Type B pancreatic cell (in vitro differentiated cells): ENCODE measurements at places on chromosomes 3 and 15.

DNA sequence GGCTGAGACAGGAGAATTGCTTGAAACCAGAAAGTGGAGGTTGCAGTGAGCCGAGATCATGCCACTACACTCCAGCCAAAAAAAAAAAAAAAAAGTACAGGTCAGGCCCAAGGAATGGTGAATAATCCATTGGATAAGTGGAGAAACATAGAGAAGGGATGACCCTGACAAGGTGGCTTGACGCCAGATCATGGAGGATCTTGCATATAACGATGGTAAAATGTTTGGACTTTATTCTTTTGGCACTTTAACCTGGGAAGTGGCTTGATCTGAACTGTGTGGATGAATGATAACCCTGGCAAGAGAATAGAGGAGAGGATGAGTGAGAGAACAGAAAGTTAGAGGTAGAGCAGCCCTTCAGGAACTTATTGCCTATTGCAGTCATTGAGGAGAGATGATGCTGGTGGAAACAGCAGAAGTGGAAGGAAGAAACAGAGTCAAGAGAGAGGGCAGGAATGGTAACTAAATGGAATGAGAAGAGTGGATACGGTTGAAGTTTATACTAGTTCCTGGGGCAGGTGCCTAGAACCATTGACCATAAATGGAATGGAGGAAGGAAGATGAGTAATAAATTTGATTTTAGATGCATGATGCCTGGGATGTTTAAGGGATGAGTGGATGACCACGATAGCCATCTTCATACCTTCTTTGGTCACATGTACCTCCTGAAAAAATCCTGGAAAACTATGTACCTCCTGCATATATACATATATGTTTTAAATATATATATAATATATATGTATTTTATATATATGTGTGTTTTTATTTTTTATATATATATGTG is 57.8 kb downstream of the BLM start:
- no peak for DNase-seq

GRCh38 chr3:14467814-14468620 is 65.6 kb downstream of the SLC6A6 start:
- no peak for DNase-seq

DNA sequence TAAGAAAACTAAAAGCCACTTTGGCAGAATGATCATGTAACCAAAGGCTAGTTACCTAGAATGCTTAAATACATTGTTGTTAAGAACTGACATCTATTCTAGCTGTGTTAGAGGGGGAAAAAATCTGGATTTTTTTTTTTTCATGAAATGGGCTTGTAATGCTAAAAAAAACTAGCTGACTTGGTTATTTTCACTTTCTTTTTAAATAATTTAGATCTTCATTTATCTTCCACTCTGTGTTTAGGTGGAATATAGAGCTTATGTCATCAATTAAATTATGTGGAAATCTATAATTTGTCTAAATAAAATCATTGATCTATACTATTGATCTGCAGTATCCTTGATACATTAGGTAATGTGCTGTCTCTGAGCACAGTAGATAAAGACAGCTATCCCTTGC is 217.4 kb downstream of the TCF12 start:
- DNase-seq = no peak

DNA sequence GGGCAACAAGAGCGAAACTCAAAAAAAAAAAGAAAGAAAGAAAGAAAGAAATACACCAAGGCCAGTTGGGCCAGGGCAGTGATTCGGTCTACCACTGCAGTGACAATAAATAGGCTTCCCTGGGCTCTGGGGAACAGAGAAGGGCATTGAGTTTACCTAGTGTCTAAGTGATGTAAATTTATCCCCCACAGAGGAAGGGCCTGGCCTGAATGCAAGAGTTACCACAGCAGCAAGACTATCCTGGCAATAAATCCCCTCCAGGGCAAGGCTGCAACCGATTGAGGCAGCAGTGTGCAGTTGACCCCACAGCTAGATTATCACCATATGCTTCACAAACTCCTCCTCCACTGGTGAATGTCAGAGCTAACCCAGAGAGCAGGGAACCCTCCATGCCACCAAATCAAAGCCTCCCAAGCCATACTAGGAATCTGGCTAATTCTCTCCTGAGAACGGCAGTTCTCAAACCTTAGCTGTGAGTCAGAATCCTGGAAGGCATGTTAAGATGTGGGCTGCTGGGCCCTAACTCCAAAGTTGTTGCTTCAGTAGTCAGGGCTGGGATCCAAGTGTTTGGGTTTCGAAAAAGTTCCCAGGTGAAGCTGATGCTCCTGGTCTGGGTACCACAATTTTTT is 64.3 kb upstream of the GATM start:
- no peak for DNase-seq

DNA sequence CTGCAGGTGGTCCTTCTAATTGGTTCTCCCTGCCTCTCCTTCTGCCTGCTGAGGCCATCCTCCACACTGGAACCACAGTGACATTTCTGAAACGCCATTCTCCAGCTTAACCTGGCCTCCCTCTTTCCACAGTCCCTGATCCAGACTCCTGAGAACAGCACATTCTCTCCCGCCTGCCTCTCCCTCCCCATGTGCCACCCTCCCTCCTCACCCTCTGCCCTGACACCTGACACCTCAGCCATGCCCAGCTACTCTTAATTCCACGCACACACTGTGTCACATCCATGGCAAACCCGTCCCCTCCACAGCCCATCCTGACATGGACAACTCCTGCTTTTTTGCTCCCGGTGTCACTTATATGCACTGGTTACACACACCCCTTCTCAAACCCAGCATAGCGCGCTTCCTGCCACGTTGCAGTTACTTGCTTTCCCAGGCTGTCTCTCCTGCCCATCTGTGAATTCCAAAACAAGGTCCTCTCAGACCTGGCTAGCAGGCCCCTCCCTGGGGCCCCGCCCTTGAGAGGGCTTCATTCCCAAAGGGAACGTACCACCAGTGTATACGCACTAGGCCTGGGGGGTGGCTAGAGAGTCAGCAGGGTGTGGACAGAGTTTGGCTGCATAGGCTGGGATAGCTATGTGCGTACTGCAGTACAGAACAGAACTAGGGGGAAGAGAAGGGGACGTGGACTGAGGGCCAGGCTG is 92.7 kb upstream of the BLM start:
- no peak for DNase-seq

GRCh38 chr3:107683447-107683846 is 160.7 kb downstream of the BBX start:
- no peak for DNase-seq

- DNase-seq = no peak
Observed at GRCh38 chr15:63124506-63124905, 2.8 kb downstream of the LACTB start.

GRCh38 chr3:117526470-117527079 is 817.0 kb downstream of the TUSC7 start:
- DNase-seq = no peak

DNA sequence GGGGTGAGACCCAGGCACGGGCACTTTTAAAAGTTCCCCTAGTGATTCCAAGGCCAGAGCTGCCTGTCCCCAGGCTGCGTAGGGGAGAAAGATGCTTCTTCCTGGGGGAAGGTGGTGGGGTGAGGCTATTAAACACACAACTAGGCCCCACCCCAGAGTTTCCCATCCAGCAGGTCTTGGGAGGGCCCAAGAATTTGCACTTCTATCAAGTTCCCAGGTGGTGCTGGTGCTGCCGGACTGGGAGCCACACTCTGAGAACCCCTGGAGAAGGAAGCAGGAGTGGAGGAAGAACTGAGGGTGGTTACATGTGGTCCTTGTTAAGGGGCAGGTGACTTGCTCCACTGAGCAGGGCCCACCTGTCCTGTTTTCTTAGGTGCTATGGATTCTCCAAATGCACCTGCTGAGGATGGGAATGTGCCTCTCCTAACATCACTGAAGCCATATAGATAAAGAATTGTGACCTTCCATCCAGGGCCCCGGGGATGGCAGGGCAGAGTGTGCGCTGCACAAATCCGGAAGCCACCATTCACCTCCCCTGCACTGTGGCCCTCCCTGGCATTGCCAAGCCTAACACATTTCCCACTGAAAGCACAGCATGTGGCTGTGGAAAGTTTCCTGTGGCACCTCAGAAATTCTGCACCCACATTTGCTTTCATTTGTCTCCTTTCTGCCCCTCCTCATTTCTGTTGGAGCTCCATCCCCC is 111.5 kb upstream of the MEF2A start:
- DNase-seq = no peak

DNA sequence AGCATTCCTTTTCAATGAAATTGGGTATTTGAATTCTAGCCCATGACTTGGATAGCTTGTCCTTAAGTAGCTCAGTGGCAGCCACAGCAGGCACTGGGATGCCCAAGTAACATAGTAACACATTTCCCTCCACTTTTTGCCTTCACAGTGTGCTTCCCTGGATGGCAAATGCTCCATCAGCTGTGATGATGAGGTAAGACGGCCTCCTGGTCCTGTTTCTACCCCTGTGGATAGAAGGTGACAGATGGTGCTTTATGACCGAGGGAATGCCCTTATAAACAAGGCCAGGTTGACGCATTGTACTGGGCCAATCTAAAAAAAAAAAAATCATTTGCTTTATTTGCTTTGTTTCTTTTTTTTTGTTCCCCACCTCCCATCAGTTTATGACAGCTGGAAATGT is 41.8 kb upstream of the LRTM1 start:
- no peak for DNase-seq

DNA sequence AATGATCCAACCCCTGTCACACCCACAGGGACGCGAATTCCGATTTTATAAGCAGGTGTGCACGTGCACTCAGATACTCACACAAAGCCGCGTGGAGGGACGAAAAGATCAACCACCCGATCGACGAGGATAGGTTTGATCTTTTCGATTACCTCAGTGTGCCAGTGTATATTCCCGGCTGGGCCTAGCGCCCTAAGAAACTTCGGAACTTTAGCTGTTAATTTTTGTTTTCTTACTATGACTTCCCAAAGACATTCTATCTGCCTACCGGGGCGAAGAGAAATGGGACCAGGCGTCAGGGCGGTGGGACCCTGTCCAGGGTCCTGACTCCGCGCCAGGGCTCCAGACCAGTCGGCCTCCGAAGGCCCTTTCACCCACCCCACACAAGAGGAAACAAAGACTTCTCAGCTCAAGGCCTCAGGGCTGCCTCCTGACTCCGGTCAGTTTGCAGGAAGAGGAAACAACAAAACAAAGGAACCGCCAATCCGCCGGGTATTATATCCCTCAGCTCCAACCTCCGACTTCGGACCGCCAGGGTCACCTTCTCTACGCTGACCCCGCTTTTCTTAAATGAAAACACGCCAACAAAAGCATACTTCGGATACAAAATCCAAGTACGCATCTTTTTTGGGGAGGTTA is 6.8 kb downstream of the ONECUT1 start:
- DNase-seq = no peak

- DNase-seq = no peak
Observed at GRCh38 chr3:6567241-6567640, 293.7 kb upstream of the GRM7 start.

DNA sequence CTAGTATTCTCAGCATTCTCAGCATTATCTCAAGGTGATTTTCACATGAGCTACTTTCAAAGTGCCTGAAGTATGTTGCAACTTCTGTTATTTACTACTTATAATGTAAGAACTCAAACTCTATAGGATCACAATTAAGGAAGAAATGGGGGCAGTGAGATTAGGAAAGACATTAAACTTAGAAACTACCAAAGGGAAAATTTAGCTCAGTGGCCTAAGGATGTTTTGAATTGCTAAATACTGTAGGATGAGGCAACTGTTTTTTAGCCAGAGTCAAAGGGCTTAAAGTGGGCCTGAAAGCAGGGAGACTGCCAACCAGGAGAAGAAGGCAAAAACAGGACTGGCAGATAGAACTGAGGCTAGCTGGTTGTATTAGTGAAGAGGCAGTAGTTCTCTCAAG is 55.5 kb upstream of the MBNL1 start:
- no peak for DNase-seq

DNA sequence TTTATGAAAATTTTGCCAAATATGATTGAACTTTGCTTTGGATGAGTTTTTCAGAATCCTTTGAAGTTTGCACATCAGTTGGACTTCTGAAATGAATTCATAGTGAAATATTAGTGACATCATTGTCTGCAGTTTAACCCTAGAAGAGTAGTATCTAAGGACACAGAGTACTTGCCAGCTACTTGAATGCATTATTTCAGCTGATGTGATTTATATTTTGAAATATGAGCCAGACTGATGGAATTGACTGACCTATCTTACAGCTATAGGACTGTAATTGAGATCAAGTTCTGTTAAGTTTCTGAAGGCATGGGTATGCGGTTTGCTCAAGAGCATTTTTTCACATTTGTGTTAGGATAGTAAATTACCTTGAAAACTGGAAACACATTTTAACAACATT is 51.2 kb downstream of the LYSMD4 start:
- no peak for DNase-seq

- no peak for DNase-seq
Observed at GRCh38 chr3:30628205-30628900, 22.0 kb downstream of the TGFBR2 start.

DNA sequence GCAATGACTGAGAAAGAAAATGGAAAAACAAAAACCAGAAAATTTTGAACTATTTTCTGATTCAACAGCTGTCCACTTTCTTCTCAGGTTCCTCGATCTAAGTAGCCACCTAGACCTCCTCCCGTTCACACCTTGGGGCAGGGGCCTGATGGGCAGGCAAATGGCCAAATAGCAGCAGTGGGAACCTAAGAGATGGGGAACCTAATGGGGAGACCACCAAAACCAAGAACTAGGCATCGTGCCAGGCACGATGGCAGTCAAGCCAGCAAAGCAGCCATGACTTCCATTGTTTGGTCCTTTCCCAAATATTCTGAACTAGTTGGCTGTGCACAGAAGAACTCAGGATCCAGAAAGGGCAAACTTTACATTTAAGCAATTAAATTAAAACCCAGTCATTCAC is 57.1 kb downstream of the CAPN7 start:
- DNase-seq = no peak

DNA sequence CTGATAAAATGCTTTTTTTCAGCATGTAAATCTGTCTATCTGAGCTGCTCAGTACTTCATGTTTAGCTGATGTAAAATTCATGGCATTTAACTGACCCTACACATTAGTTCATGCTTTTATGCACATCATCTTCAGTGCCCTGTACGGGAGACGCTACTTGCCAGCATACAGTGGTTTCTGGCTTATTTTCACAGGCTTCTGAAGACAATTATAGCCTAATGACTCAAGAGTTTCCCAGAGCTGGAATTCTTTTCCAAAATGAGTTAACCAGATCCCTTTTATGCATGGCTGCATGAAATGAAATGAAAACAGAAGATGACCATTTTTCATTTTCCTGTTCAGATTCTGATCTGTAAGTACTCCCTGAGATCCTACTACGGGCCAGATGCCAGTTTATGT is 1061.5 kb downstream of the ROBO2 start:
- no peak for DNase-seq

DNA sequence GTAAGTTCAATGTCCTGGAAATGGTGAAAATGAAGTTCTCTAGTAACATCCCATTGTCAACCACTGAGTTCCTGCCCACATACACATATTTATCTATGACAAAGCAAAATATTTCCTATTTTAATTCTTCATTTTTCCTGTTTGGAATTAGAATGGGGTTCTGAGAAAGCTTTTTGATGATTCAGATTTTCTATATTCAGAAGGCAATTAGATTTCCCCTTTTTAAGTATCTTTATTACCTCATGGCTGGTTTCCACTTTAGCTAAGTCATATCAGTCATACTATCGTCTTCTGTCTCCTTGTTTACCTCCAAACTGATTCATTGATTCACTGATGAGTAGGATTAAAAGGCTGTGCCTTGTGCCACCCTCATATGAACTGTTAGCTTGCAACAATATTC is 17.9 kb downstream of the ETFA start:
- DNase-seq = no peak
